Heart right ventricle (tissue), 16 donors: ENCODE measurements at places on chromosomes 12 and 14. TPM values are rescaled to one million over a fixed set of nuclear protein-coding genes. Genes with fewer than 3 reads are reported as not detected.

DNA sequence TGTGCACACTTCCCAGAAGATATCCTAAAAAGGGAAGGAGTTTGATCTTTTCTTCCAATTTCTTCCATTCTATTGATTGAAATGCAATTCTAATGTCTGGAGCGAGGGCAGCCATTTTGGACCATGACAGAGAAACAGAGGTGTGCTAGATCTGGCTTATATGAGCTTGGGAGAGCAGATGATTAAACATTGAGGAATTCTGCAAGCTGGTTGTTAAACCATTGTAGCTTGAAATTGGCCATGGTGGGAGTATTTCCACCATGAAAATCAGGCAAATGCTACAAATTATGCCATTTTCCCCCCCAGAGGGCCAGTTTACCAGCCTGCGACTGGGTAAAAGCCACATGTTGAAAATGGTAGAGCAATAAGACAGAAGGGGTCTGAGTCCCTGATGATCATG lies 155.0 kb downstream of the PAWR start:
- H3K27me3 ChIP-seq: no peaks in the 10 kb centered on the region
- H3K27ac ChIP-seq: no peak overlapping the region
- no peaks in the 10 kb centered on the region for H3K4me1 ChIP-seq
- no peak for DNase-seq
- no peaks in the 10 kb centered on the region for H3K36me3 ChIP-seq

GRCh38 chr14:81963846-81964245 lies 430.2 kb upstream of the SEL1L start:
- H3K4me1 ChIP-seq: no peaks in the 10 kb centered on the region
- no peaks in the 10 kb centered on the region for H3K36me3 ChIP-seq
- H3K27me3 ChIP-seq: no peaks in the 10 kb centered on the region
- DNase-seq: no peak

Gene SERPINA6
- total RNA-seq: not detected

- H3K36me3 ChIP-seq: no peaks in the 10 kb centered on the region
- no peaks in the 10 kb centered on the region for H3K27me3 ChIP-seq
- H3K4me3 ChIP-seq: no peak overlapping the region
- H3K27ac ChIP-seq: no peak overlapping the region
- no peak for DNase-seq
Observed at GRCh38 chr12:27620121-27620520, 76.1 kb upstream of the REP15 start.

DNA sequence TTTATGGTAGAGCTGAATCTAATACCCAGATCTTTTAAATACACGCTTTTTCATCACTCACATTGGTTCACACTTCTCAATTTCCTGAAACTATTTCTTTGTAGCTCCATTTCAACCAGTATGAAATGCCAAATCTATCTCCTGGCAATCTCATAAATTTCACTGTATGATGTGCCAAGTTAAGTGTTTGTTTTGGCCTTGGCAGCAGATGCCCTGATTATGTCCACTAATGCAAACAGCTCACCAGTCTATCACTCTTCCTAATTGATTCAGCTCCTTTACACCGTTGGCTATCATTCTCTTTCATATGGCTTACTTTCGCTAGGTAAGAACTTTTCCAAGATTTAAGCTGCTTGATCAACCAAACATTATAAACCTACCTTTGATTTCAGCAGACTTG lies 58.6 kb downstream of the ZFC3H1 start:
- no peak overlapping the region for H3K27ac ChIP-seq
- no peaks in the 10 kb centered on the region for H3K27me3 ChIP-seq
- H3K36me3 ChIP-seq: no peaks in the 10 kb centered on the region
- H3K4me1 ChIP-seq: no peaks in the 10 kb centered on the region
- DNase-seq: no peak
- no peak overlapping the region for H3K4me3 ChIP-seq

DNA sequence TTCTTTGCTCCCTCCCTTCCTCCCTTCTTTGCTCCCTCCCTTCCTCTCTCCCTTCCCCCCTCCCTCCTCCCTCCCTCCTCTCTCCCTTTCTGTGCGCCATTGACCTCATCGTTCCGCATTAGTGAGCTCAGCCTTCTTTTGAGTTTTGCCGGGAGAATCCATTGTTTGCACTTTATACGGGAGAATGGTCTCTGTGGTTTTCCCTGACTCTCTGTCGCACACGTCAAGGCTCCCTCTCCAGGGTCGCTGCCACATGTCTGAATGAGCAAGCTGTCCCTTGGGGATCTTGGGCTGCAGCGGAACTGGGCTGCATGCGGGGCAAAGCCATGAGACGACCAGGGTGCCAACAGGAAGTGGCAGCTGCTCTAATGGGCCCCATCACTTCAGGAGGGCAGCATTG lies 118.5 kb downstream of the GLT1D1 start:
- no peaks in the 10 kb centered on the region for H3K4me1 ChIP-seq
- H3K36me3 ChIP-seq: no peaks in the 10 kb centered on the region
- H3K27me3 ChIP-seq: peaks cover 70% of the 10 kb centered on the region
- H3K4me3 ChIP-seq: no peak overlapping the region

GRCh38 chr12:106304001-106304421 lies 1.5 kb downstream of the TCP11L2 start:
- H3K27ac ChIP-seq: peak overlapping the region; percentile 97
- peak overlapping the region; percentile 96 for H3K4me3 ChIP-seq
- H3K27me3 ChIP-seq: no peaks in the 10 kb centered on the region
- no peak for DNase-seq
- peaks cover 80% of the 10 kb centered on the region for H3K4me1 ChIP-seq

- no peak overlapping the region for H3K4me3 ChIP-seq
- peak; percentile 70 for DNase-seq
- peak overlapping the region; percentile 73 for H3K27ac ChIP-seq
- peaks cover 10% of the 10 kb centered on the region for H3K36me3 ChIP-seq
- H3K27me3 ChIP-seq: no peaks in the 10 kb centered on the region
- H3K4me1 ChIP-seq: peaks cover 100% of the 10 kb centered on the region
Observed at GRCh38 chr14:104694991-104695659, 5.7 kb downstream of the INF2 start.

Gene KLRF2
- total RNA-seq: not detected

GRCh38 chr12:34625116-34625515 lies 602.8 kb downstream of the ALG10 start:
- H3K4me1 ChIP-seq: no peaks in the 10 kb centered on the region
- DNase-seq: no peak
- no peaks in the 10 kb centered on the region for H3K36me3 ChIP-seq
- H3K27me3 ChIP-seq: peaks cover 4% of the 10 kb centered on the region
- no peak overlapping the region for H3K4me3 ChIP-seq

DNA sequence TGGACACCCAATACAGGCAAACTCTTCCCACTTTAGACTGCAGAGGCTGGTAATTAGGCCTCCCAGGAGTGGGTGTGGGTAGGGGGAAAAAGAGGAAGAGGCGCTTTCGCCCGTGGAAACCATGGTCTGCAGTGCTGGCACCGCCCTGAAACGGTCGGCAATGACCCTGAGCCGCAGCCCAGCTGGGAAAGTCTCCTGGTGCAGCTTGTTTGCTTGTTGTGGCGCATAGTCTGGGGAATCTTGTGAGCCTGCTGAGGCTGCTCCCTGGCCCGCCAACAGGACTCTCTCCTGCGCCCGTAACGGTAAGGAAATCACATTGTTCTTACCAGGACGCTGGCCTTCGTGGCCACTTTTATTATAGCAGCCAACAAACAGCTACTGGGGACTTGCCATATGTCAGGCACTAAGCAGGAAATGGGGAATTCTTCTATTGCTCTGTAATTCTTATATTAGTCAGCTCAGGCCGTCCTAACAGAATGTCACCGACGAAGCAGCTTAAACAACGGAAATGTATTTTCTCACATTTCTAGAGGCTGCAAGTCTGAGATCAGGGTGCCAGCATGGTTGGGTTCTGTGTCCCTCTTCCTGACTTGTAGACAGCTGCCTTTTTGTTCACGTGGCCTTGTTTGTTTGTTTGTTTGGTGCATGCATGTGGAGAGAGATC lies 52.5 kb upstream of the RIN3 start:
- H3K4me3 ChIP-seq: no peak overlapping the region
- peaks cover 53% of the 10 kb centered on the region for H3K4me1 ChIP-seq
- H3K36me3 ChIP-seq: no peaks in the 10 kb centered on the region
- DNase-seq: peak; percentile 39
- no peaks in the 10 kb centered on the region for H3K27me3 ChIP-seq

DNA sequence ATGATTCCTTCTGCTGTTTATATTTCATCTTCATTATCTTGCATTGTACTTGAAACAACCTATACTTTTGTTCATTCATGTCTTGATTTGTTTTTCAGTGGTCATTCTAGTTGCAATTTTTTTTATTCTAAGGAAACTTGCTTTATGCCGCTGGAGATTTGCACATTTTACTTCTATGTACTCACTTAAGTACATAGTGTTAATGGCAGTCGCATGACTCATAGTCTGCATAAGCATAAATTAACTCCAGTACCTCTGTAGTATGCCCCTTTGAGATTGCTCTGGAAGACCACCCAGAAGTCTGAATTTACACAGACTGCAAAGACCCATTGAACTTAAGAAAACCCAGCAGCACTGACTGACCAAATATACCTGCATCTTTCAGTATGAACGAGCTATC lies 77.0 kb downstream of the MSRB3 start:
- no peaks in the 10 kb centered on the region for H3K27me3 ChIP-seq
- H3K4me3 ChIP-seq: no peak overlapping the region
- no peaks in the 10 kb centered on the region for H3K4me1 ChIP-seq
- DNase-seq: no peak

Gene FIGNL2
- 0.37 TPM for total RNA-seq

GRCh38 chr12:82578725-82579124 lies 108.0 kb upstream of the TMTC2 start:
- no peak overlapping the region for H3K27ac ChIP-seq
- no peaks in the 10 kb centered on the region for H3K36me3 ChIP-seq
- H3K4me3 ChIP-seq: no peak overlapping the region
- no peaks in the 10 kb centered on the region for H3K4me1 ChIP-seq
- no peaks in the 10 kb centered on the region for H3K27me3 ChIP-seq
- no peak for DNase-seq

DNA sequence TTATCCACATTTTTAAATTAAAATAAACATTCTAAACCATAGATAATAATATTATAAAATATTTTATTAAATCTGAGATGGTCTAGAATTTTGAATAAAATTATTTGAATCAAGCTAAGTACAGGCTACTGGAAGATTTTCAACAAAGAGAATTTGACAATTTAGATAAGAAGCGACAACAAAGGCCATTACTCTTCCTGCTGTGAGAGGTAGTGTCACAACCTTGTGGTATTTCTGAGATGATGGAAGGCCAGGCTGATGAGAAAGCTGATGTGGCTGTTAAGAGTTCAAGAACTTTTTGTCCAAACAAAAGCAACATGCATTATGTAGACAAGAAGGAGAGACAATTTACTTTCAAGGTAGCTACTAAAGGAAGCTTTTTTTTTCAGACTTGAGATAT lies 43.7 kb upstream of the CNTN1 start:
- no peaks in the 10 kb centered on the region for H3K36me3 ChIP-seq
- no peaks in the 10 kb centered on the region for H3K4me1 ChIP-seq
- H3K27ac ChIP-seq: no peak overlapping the region
- DNase-seq: no peak
- H3K4me3 ChIP-seq: no peak overlapping the region

Gene GALNT9
- not detected for total RNA-seq

Gene NANOG
- total RNA-seq: 0.12 TPM

Gene VRK1
- total RNA-seq: 7.9 TPM

DNA sequence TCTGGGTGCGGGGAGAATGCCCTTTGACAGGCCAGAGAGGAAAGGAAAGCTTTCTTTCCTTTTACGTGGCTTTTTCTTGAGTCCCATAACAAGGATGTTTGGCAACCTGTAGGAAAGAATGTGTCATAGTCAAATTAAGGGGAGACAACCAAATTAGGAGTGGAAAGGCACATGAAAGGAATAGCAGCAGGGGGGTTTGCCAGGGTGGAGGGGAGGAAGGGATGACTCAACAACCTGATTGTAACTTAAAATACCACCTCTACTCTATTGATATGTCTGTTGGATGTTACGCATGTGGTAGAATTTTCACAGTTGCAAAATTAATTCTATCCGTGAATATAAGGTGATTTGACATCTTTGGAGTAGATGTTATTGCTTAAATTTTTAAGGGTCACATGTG lies 28.5 kb upstream of the MYBPC1 start:
- no peak for DNase-seq
- H3K27ac ChIP-seq: no peak overlapping the region
- H3K4me3 ChIP-seq: no peak overlapping the region
- no peaks in the 10 kb centered on the region for H3K36me3 ChIP-seq
- no peaks in the 10 kb centered on the region for H3K27me3 ChIP-seq
- H3K4me1 ChIP-seq: peaks cover 6% of the 10 kb centered on the region

DNA sequence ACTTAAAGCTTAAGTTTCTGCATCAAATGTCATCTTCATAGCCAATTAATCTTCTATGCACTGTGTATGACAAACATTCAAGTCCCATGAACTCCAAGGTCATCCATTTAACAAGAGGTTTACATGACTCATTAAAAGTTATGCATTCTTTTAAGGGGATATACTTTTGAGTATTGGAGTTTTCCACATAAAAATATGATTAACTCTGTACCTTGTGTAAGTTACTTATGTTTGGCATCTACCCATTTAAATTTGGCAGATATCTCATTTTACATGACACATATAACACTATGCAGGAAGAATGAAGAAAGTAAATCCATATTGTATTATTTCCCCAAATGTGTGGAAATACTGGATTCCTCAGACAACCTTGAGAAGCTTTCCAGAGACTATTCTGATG lies 240.2 kb downstream of the PAX9 start:
- no peak for DNase-seq
- no peak overlapping the region for H3K4me3 ChIP-seq
- H3K4me1 ChIP-seq: no peaks in the 10 kb centered on the region
- H3K36me3 ChIP-seq: no peaks in the 10 kb centered on the region
- H3K27me3 ChIP-seq: no peaks in the 10 kb centered on the region
- H3K27ac ChIP-seq: no peak overlapping the region

DNA sequence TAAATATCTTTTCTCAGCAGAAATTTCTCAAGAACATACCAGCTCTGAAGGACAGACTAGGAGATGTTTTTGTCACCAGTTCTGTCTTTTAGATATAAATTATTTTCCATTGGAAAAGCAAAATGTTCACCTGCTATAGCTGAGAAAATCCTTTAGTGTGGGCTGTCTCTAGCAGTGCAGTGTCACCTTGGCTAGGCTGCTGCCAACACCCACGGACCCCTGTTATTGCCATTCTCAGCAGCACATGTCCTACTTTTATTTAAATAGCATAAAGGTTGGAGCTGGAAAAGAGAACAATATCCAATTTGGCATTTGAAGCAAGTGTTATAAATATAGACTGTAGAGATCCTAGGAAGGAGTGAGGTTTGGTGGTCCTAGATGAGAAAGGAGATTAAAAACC lies 156.4 kb downstream of the TPH2 start:
- no peaks in the 10 kb centered on the region for H3K36me3 ChIP-seq
- H3K27ac ChIP-seq: no peak overlapping the region
- no peaks in the 10 kb centered on the region for H3K4me1 ChIP-seq
- no peak overlapping the region for H3K4me3 ChIP-seq
- peaks cover 4% of the 10 kb centered on the region for H3K27me3 ChIP-seq

Gene TAS2R8
- total RNA-seq: not detected

Gene SLC8A3
- 0.09 TPM for total RNA-seq

DNA sequence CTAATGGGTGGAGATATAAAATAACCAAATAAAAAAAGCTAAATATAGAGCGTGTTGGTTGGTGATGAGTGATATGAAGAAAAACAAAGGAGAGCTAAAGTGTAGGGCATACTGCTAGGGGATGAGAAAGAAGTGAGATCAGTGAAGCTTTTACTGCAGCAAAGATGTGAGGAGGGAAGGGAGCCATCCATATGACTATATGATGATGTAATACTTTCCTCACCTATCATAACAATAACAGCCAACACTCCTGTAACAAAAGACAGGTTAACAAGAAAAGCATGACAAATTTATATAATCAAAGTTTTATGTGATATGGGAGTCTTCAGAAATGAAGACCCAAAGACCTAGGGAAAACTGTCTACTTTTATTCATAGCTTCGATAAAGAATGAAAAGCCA lies 57.4 kb upstream of the LRFN5 start:
- no peak for DNase-seq
- H3K36me3 ChIP-seq: no peaks in the 10 kb centered on the region
- H3K27ac ChIP-seq: no peak overlapping the region
- H3K4me3 ChIP-seq: no peak overlapping the region
